ENCODE measurements at places on chromosomes 11 and 22.

GRCh38 chr11:16876053-16876752 lies 137.8 kb downstream of the C11orf58 start:
- H3K4me1 ChIP-seq = peaks cover 25% of the 10 kb centered on the region
- no peak overlapping the region for H3K27ac ChIP-seq
- H3K36me3 ChIP-seq = no peaks in the 10 kb centered on the region
- H3K4me3 ChIP-seq = no peak overlapping the region

GRCh38 chr11:122681735-122682134 lies 26.2 kb downstream of the UBASH3B start:
- H3K27me3 ChIP-seq = no peaks in the 10 kb centered on the region
- no peaks in the 10 kb centered on the region for H3K36me3 ChIP-seq
- H3K4me1 ChIP-seq = no peaks in the 10 kb centered on the region
- H3K27ac ChIP-seq = no peak overlapping the region
- no peak overlapping the region for H3K4me3 ChIP-seq

DNA sequence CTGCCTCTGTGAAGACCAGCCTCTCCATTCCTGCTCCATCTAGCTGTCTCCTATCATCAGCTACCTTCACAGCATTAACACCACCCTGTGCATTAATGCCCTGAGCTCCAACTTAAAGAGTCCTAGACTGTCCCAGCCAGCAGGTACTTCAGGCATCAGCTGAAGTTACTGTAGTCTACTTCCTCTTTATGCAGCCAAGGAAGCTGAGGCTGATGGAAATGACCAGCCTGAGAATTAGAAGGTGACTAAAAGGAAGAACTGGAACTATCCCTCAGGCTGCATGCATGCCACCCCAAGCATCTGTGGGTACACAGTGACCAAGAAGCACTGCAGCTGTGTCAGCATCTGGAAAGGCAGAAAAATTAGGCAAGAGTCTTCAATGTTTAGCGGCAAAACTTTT lies 28.2 kb downstream of the MS4A10 start:
- no peaks in the 10 kb centered on the region for H3K27me3 ChIP-seq
- DNase-seq = no peak
- no peaks in the 10 kb centered on the region for H3K4me1 ChIP-seq
- no peaks in the 10 kb centered on the region for H3K36me3 ChIP-seq

GRCh38 chr11:76277298-76278175 lies 71.2 kb upstream of the WNT11 start:
- no peak for DNase-seq
- H3K36me3 ChIP-seq = no peaks in the 10 kb centered on the region
- peaks cover 18% of the 10 kb centered on the region for H3K27me3 ChIP-seq

DNA sequence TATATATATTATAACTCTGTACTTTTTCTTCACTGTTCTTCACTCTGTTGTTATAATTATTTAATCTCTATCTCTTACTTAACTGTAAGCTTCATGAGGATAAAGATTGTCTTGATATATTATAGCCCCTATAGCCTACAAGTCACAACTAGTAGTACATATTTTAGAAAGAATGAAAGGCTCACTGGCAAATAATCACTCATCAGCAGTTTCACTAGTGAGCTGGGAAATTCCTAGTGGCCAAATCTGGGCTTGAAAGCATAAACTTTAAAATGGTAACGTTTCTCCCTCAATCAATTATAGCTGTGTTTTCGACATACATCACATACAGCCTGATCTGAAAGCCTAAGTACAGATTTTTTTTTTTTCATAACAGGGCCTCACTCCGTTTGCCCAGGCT lies 42.5 kb downstream of the CTSC start:
- H3K36me3 ChIP-seq = peaks cover 13% of the 10 kb centered on the region
- no peak overlapping the region for H3K4me3 ChIP-seq
- H3K27ac ChIP-seq = no peak overlapping the region
- no peaks in the 10 kb centered on the region for H3K4me1 ChIP-seq
- H3K27me3 ChIP-seq = no peaks in the 10 kb centered on the region

DNA sequence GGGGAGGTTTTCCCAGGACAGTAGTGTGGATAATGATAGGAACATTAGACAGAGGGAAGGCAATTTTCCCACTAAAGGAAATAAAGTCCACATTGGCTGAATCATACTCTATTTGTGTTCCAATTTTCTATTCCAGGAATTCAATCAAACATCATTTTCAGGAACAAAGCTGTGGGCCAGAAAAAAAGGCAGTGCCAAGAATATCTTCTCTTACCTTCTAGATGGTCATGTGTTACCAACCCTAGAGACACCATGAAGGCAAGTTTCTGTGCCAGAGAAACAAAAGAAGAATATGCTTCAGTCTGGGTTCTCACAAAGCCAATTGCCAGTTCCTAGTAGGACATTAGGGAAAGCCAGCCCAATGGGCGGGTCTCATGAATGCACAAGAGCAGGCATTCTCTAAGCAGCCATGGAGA lies 27.5 kb downstream of the LARGE2 start:
- H3K4me1 ChIP-seq = peaks cover 17% of the 10 kb centered on the region
- H3K4me3 ChIP-seq = no peak overlapping the region
- no peaks in the 10 kb centered on the region for H3K27me3 ChIP-seq
- no peak overlapping the region for H3K27ac ChIP-seq

GRCh38 chr11:69984457-69985261 lies 93.5 kb upstream of the ANO1 start:
- no peak overlapping the region for H3K4me3 ChIP-seq
- DNase-seq = no peak
- peaks cover 72% of the 10 kb centered on the region for H3K27me3 ChIP-seq
- no peaks in the 10 kb centered on the region for H3K36me3 ChIP-seq

DNA sequence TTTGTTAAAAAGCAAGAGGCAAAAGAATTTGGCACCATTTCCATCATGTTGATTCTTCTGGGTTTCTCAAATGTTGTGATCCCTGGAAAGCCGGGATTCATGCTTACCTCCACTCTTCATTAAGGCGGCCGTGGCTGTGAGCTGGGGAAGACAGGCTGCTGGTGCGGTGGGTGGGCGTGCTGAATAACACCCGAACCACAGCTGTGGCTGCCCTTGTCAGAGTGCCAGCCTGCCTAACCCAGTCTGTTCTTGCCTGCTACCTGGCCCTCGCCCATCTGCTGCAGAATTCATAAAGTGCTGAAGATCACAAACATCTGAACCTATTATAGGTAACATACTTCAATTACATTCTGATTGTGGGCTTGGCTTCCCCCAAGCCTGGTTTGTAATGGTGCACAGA lies 95.8 kb upstream of the RCN1 start:
- H3K36me3 ChIP-seq = no peaks in the 10 kb centered on the region
- no peaks in the 10 kb centered on the region for H3K27me3 ChIP-seq
- no peak overlapping the region for H3K27ac ChIP-seq
- no peaks in the 10 kb centered on the region for H3K4me1 ChIP-seq
- no peak for DNase-seq
- no peak overlapping the region for H3K4me3 ChIP-seq

DNA sequence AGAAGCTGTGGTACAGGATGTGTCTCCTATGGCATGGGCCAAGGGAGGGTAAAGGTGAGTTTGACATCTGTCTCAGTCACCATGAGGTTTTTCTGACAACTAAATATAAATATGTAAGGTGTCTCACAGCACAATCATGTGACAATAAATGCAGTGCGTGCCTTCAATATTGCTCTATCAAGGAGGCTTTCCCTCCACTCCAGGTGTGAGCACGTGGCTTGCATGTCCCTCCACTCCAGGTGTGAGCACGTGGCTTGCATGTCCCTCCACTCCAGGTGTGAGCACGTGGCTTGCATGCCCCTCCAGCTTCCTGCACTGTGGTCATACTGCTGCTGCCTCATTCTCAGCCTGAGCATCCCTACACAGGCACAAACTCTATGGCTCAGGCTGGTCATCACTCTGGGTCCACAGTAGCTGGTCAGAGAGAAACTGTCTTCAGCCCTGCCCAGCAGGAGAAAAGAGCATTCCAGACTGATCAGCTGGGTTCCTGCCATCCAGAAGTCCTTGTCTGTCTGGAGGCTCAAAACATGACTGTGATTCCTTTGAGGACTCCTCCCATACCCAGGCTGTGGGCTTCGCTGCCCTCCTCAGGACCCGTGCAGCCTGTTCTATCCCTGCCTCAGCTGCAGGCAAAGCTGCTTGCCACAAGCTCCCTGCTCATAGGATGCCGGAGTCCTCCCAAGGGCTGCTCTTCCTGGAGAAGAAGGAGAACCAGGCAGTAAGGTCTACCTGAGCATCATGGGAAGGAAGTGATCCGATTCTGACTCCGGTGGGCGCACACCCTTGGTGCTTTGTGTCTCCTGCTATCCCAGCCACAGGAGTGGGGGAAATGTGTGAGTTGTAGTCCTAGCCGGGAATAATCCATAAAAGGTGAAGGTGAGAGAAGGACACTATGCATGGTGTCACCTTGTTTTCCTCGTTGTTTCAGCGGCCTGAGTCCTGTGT lies 33.4 kb upstream of the VPREB1 start:
- H3K4me1 ChIP-seq = no peaks in the 10 kb centered on the region
- peaks cover 6% of the 10 kb centered on the region for H3K27me3 ChIP-seq
- no peak overlapping the region for H3K27ac ChIP-seq
- no peak overlapping the region for H3K4me3 ChIP-seq
- H3K36me3 ChIP-seq = no peaks in the 10 kb centered on the region

DNA sequence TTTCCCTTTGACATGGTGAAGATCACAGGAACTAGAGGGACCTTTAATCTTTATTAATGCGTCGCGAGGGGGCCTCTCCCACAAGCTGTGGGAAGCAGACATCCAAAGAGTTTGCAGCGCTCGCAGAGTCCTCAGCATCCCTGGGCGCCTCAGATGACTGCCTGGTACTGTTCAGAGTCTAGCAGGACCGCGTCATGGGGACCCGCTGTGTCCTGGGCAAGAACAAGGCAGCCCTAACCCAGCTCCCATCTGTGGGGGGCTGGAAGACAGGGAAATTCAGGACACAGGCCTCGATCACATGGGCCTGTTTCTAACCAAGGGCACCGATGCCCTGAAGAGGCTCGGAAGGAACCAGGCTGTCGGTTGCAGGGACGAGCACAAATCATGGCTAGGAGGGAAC lies 40.0 kb downstream of the CACNG2 start:
- H3K27me3 ChIP-seq = peaks cover 35% of the 10 kb centered on the region
- H3K36me3 ChIP-seq = no peaks in the 10 kb centered on the region
- H3K27ac ChIP-seq = no peak overlapping the region
- no peak overlapping the region for H3K4me3 ChIP-seq

GRCh38 chr11:127648583-127648982 lies 648.0 kb upstream of the KIRREL3 start:
- H3K27ac ChIP-seq = no peak overlapping the region
- no peak for DNase-seq
- no peaks in the 10 kb centered on the region for H3K27me3 ChIP-seq
- no peaks in the 10 kb centered on the region for H3K4me1 ChIP-seq
- no peaks in the 10 kb centered on the region for H3K36me3 ChIP-seq

GRCh38 chr11:11290354-11290753 lies 62.7 kb downstream of the CSNK2A3 start:
- H3K4me3 ChIP-seq = no peak overlapping the region
- no peak overlapping the region for H3K27ac ChIP-seq
- DNase-seq = no peak
- no peaks in the 10 kb centered on the region for H3K36me3 ChIP-seq
- no peaks in the 10 kb centered on the region for H3K27me3 ChIP-seq

All from neuronal stem cell (in vitro differentiated cells).